GM23248 (cell line): ENCODE measurements at places on chromosomes 3 and 15. TPM values are rescaled to one million over a fixed set of nuclear protein-coding genes. Genes with fewer than 3 reads are reported as not detected.
A peak's percentile ranks its signal among the peaks of the same experiment; 100 is the strongest.

Gene EIF1B
- 81.6 and 87.4 TPM in 2 replicates for polyA plus RNA-seq

Gene DISP2
- polyA plus RNA-seq: 0.13 and 0.51 TPM in 2 replicates

Gene TLR9
- polyA plus RNA-seq: 0.11 TPM in 1 of 2 replicates, not detected in the other

Gene TGM4
- polyA plus RNA-seq: not detected in 2 replicates

Gene CD96
- polyA plus RNA-seq: not detected in 2 replicates

Gene GOLGA6L9
- 0.44 and 0.65 TPM in 2 replicates for polyA plus RNA-seq

Gene RAB8B
- 37.8 and 43.6 TPM in 2 replicates for polyA plus RNA-seq

Gene UBE3A
- 60.5 and 68.0 TPM in 2 replicates for polyA plus RNA-seq

Gene TUSC2
- polyA plus RNA-seq: 45.7 and 46.5 TPM in 2 replicates

Gene AMOTL2
- 156 TPM in 2 replicates for polyA plus RNA-seq

Gene LRRC28
- 18.4 and 19.8 TPM in 2 replicates for polyA plus RNA-seq

Gene CTXN2
- polyA plus RNA-seq: not detected in 2 replicates

Gene LDHAL6B
- polyA plus RNA-seq: 0.10 and 0.25 TPM in 2 replicates

Gene SLC6A20
- polyA plus RNA-seq: not detected in 2 replicates

Gene TJP1
- 35.7 and 39.2 TPM in 2 replicates for polyA plus RNA-seq

GRCh38 chr3:155744626-155745324 is at the start of gene PLCH1:
Gene PLCH1 (minus strand): TSS chr3:155745071. CDS start chr3:155704224, 40,847 bp downstream.
- DNase-seq: peak; percentile 72

- DNase-seq: no peak
Observed at GRCh38 chr3:103218793-103219192, 784.0 kb downstream of the ZPLD1 start.

GRCh38 chr3:177449360-177450006 is 252.2 kb upstream of the TBL1XR1 start:
- no peak for DNase-seq

- DNase-seq: no peak
Observed at GRCh38 chr3:127394984-127395662, 107.3 kb upstream of the PRR20G start.

GRCh38 chr15:34043813-34044212 is 4.8 kb upstream of the AVEN start:
- no peak for DNase-seq

DNA sequence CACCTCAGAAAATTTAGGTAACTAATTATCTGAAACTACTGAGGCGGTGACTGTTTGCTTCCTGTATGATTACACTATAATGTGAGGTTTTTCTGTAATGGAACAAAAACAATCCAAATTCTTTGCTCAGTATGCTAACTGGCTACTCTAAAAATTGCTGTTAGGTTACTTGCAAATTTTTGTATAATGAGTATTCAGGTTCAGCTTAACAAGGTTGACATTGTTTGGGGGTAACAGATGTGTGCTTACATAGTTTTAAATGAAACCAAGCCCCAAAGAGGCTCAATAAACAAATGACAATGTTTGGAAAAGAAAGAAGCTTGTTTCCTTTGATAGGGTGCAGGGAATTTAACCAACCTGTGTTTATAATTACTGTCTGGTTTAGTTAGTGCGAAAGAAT is 414.5 kb upstream of the MDFIC2 start:
- peak; percentile 68 for DNase-seq

GRCh38 chr3:53672981-53673380 is 173.2 kb downstream of the CHDH start:
- no peak for DNase-seq

- no peak for DNase-seq
Observed at GRCh38 chr3:56459104-56459496, 9.2 kb downstream of the ERC2 start.

DNA sequence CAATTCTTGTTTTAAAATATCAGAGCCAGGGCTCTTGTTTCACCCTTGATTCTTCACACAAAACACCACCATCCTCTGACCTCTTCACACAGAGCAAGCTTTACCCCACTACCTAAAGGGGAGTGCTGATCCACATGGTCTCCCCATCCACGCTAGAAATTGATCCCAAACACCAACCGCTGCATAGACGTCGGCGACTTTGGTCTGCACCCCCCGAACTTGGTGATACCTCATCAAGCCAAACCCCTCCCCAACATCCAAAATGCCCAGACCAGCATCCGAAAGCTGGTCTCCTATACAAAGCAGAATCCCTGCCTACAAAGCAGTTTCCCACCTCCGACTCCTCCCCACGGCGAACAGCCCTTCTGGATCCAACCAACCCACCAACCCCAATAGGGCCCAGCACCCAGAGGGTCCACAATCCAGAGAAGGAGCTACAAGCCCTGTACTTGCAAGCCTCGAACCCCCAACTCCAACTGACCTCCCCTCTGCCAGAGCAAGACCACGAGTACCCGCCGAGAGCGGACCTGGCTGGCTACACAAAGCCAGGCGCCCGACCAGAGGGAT is 25.8 kb upstream of the MTHFS start:
- no peak for DNase-seq

DNA sequence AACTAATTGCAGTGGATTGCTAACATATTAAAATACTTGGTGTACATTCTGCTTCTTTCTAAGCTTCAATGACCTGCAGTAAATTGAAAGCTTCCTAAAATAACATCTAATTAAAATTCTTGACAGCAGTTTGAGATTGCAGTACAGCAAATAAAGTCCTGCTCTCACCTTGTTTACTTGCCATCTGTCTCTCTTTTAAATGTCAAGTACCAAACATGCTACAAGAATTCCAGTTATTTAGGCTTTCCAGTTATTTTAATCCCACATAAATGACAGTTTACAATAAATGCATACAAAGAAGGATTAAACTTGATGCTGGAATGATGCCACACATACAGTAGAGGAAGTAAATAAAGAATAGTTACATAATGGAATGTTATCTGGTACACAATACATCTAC is 33.2 kb downstream of the CBLB start:
- DNase-seq: no peak

- DNase-seq: no peak
Observed at GRCh38 chr3:171335559-171335958, 124.6 kb downstream of the TNIK start.

GRCh38 chr3:170442947-170443346 is 24.3 kb downstream of the CLDN11 start:
- DNase-seq: peak; percentile 9
